ENCODE measurements at places on chromosomes 6 and 20. TPM values are rescaled to one million over a fixed set of nuclear protein-coding genes. Genes with fewer than 3 reads are reported as not detected.

- no peak for DNase-seq
These were observed 29.4 kb downstream of the TRAF3IP2 start for GRCh38 chr6:111576291-111576690.

DNA sequence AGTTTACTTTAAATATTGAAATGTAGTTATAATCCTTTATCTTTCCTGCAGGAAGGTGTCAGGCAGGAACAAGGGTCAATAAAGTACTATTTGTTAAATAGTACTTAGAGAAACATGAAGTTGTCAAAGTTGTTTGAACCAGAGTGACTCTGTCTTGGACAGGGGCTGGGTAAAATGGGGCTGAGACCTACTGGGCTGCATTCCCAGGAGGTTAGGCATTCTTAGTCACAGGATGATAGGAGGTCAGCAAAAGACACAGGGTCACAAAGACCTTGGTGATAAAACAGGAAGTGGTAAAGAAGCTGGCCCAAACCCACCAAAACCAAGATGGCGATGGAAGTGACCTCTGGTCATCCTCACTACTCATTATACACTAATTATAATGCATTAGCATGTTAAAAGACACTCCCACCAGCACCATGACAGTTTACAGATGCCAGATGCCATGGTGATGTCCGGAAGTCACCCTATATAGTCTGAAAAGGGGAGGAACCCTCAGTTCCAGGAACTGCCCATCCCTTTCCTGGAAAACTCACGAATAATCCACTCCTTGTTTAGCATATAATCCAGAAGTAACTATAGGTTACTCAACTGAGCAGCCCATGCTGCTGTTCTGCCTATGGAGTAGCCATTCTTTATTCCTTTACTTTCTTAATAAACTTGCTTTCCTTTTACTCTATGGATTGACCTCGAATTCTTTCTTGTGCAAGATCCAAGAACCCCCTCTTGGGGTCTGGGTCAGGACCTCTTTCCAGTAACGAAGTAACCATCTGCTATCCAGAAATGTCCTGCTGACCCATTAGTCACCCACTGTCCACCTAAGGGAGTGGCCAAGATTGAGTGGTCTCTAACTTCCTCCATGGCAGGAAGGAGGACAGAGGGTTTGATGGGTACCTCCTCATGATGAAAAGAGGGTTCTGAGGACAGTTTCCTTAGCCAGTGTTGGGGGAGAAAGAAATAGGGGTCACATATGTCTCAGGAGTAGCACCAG lies 19.6 kb downstream of the SLC22A2 start:
- DNase-seq = no peak

DNA sequence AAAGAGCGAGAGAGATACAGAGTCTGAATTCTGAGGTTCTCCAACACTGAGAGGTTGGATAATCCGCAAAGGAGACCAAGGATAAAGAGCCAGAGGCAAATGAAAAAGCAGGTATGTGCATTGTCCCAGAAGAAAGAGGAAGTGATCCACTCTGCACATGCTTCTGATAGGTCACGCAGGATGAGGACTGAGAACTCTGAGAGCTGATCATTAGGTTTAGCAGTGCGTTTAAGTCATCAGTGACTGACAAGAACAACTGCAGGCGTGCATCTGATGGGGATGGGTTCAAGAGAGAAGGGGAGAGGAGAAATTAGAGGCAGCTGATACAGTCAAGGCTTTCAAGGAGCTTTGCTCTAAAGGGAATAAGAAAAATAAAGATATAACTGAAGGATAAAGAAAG lies 301.2 kb upstream of the SGK1 start:
- no peak for DNase-seq

GRCh38 chr6:104218116-104218515 lies 641.6 kb downstream of the HACE1 start:
- DNase-seq = no peak

- DNase-seq = no peak
These were observed 601.9 kb downstream of the PRKN start for GRCh38 chr6:162125659-162126058.

Gene CDH4
- 0.39 TPM for total RNA-seq

Gene XKR7
- total RNA-seq = not detected

Gene PRDM13
- not detected for total RNA-seq

Gene ANGPT4
- total RNA-seq = 0.06 TPM

All from right cardiac atrium (tissue), 5 donors.